ENCODE measurements at places on chromosomes 1 and 21.

GRCh38 chr1:65066419-65066765 is 81.6 kb upstream of the AK4 start:
- DNase-seq = no peak

GRCh38 chr1:100785470-100786052 is 66.0 kb downstream of the VCAM1 start:
- no peak for DNase-seq

- no peak for DNase-seq
Observed at GRCh38 chr1:243621973-243622372, 228.1 kb downstream of the AKT3 start.

DNA sequence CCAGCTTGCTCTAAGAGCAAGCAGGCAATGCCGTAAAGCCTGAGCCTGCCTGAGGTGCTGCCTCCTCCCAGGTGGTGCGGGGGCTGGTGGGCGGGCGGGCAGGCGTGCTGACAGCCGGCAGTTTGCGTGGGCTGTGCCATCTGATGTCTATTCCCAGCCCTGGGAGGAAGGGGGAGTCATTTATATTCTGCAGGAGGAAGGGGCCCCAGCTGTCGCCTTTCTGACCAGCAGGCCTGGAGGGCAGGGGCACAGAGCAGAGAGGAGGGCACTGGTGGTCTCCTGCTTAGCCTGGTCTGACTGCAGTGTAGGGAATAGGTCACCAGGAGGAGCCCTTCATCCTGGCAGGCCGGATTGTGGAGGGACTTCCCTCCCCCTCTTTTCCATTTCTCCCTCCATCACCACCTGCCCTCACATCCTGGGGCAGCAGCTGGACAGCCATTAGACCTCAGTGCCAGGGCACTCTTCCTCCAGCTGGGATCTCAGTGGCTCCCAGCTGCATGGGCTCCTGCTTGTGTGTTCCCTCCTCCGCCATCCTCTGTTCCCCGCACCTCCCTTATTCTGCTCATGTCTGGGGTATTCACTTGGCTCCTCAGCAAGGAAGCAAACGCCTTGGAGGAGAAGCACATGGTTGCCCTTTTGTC is 4.4 kb downstream of the CYB561D1 start:
- no peak for DNase-seq

DNA sequence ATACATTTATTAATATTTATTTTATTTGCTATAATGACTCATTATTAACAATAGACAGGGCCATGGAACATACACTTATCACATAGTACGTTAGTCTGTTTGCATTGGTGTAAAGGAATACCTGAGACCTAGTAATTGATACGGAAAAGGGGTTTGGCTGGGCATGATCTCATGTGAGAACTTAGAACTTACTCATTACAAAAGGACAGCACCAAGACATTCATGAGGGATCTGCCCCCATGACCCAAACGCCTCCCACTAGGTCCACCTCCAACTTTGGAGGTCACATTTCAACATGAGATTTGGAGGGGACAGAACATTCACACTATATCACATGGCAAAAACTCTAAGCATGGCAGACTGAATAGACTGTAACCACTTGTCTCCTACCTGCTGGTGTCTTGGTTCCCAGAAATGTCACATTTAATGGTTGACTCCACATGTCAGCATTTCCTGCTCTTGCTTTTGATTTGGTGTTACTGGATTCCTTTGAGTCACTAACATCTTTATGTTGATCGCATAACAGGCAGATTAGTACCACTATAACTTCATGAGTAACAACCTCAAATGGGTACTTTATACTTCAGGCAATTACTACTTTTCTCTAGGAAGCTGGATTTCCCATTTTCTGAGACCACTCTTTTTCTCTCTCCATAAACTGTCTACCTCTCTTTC is 3.5 kb upstream of the C1orf116 start:
- no peak for DNase-seq

- no peak for DNase-seq
Observed at GRCh38 chr1:185561629-185562028, 172.6 kb upstream of the HMCN1 start.
